Lower leg skin (tissue), 4 donors: ENCODE measurements at places on chromosomes 1 and 21.
A peak's percentile ranks its signal among the peaks of the same experiment; 100 is the strongest.

DNA sequence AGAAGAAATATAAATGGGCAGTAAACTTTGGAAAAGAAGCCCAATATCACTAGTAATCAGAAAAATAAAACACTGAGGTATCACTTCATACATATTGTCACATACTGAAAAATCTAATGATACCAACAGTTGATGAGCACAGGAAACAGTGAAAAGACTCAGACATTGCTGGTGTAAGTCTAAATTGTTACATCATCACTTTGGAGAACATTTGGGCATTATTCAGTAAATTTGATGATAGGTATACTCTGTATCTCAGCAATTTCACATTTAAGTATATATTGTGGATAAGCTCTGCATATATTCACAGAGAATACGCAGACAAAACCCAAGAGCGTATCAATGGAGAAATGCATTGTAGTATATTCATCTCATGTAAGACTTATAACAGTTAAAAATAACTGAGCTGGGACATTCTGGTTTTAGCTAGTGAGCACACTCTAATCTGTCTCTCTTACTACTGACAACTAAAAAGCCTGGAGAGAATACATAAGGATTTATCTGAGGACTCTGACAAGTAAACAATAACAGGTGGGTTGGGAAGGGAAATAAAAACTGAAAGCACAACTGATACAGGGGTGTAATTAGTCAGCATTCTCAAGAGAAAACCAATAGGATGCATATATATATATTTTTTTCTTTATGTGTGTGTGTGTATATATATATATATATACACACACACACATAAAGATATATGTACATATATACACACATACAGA is 212.7 kb upstream of the JUN start:
- DNase-seq, result no peak

DNA sequence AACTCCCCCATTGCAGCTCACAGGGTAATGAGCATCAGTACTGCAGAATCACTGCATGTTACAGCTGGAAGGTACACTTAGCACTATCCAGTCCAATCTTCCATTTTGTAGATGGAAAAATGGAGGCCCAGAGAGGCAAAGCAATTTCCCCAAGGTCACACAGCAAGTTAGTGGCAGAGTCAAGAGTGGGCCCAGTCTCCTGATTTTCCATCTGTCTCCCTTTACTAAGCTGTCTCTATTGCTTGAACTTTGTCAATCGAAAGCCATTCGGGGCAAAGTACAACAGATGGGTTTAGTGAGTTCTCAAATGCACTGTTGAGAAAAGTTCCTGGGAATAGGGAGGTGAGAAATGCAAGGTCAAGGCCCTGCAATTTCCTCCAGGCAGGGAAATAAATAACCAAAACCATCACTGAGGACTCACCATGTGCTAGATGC is 50.4 kb upstream of the IFFO2 start:
- peak; percentile 23 for DNase-seq

DNA sequence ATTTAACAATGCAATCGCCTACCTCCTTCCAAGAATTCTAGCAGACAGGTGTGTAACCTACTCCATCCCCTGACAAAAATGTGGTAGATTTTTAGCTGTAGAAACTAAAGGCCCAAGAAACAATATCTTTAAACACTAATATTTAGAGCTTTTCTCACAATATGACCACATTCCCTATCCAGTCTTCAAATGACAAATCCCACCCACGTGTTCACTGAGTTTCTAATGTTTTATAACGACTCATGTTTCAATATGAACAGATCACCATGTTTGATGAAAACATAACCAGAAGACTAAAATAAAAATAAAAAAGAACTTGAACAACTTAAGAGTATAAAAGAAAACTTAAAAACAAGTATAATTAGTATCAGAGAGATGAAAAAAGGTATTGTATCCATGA is 24.6 kb downstream of the RSBN1 start:
- no peak for DNase-seq

DNA sequence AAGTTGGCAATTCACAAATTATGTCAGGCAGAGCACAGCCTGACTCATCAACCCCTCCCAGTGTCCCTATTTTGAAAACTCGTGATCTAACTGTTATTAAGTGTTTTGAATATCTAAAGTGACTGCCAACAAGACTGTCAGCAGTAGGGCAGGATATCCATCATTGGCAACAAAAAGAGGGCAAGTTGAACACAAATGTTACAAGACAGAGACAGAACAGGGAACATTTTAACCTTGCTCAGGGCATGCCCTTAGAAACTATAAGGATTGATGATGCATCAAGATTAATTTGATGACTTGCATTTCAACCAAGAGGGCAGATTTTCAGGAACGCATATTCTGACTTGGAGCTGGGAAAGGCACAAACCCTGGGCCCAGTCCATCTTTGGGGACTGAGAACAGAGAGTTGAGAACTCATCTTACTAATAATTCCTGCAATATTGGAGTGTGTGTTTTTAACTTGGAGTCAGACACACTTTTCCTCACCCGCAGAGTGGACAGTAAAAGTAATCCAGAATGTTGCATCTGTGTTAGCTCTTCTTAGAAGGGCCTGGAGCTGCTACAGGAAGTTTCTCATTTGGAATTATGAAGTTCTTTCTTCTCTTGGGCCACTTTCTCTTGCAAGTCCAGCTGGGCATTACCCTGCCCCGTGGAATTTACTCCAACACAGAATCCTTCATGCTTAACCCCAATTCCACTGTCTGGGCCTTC is 317.2 kb downstream of the LTN1 start:
- peak; percentile 72 for DNase-seq

GRCh38 chr21:34988625-34989024 is 60.5 kb downstream of the RUNX1 start:
- no peak for DNase-seq

GRCh38 chr1:23793018-23793781 is 2.3 kb downstream of the LYPLA2 start:
- DNase-seq, result no peak

- DNase-seq, result no peak
Observed at GRCh38 chr1:205518661-205519540, 14.4 kb downstream of the CDK18 start.

GRCh38 chr1:45929257-45929687 is 125.9 kb downstream of the MAST2 start:
- DNase-seq, result no peak

- no peak for DNase-seq
Observed at GRCh38 chr1:16087733-16088132, 14.3 kb upstream of the FAM131C start.

DNA sequence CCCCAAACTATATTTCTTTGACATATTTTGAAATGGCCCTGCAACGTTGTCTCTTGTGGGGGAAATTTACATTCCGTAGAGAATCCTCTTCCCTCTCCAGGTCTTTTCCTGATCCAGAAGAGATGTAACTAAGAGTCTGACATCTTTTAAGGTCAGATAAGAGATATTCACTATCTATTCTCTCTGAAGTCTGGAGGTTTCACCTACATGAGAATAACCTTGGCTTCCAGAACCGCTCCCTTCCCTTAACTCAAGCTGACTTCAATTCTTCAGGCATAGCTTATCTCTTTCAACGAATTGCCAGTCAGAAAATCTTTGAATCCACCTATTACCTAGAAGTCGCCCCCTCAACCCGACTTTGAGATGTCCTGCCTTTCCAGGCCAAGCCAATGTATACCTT is 9.9 kb downstream of the FCRLB start:
- DNase-seq, result no peak

DNA sequence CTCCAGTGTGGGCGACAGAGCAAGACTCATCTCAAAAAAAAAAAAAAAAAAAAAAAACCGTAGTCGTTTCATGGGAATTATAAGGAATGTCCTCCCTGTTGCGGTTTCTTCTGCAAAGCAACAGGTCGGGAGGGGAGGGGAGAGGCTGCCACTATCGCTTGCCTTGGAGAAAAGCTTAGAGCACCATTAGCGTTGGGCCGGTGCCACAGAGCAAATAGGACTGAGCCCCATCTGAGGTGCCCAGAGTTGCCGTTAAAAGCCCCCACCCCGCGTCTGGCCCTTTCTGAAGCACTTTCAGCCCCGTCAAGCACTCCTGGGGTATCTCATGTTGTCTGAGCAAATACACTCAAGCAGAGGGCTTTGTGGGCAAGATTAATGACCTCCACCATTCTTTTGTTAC is 2.2 kb downstream of the RIPPLY3 start:
- DNase-seq, result peak; percentile 71

DNA sequence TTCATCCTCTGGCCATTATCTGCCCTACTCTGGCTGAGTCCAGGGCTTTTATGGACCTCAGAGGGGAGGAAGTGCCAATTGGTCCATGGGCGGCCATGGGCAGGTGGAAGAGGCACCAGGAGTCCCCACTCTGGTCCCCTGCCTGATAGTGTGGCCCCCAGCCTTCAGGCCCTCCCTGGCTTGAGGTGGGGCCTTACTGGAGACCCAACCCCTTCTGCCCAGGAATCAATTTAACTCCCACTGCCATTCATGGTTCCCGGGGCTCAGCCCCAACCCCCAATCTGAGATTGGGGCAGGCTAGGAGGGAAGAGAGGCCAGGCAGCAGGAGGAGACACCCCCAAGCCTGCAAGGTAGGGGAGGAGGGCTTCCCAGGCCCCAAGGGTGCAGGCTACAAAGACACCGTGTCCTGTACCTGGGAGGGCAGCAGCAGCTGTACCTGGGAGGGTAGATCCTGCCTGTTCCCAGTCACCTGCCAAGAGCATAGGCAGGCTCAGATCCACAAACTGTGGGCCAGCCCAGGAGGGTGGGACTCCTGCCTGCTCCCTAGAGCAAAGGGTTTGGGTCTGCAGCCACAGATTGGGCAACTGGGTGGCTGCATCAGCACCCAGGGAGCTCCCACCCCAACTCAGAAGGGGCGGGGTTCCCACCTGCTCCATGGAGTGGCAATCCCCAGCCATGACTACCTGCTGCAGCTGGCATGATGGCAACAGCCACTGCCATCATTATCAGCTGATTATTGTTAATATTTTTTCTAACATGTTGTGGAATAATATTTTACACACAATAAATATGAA is 1044.1 kb upstream of the B3GALT2 start:
- DNase-seq, result no peak

DNA sequence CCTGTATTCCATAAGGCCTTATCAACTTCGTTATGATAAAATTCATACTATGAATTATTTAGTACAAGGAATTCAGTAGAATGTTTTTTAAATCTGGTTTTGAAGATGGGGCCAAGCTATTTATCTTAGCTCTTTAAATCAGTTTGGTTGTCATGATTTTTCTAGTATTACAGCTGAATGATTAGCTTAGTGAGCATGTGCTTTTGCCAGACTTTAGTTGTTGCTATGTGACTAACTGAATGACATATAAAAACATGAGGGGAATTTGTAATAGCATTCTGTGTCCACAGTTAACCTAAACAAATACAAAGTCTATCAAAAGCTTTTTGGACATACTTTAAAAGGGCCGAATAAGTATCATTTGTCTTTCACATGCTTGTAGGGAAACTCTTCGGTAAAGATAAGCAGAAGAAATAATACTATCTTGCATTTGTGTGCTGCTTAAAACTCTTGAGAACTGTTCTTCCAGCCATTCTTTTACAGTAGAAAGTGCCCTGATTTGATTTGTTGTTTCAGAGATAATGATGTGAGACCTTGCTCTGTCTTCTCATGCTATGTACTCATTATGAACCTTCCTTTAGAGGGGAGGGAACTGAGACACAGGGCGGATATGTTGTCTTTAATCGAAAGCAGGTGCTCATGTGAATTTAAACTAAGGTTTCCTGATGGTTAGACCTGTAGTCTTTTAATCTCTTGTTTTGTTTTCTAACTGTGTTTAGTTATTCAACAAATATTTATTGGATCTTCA is 18.8 kb downstream of the NEK7 start:
- DNase-seq, result no peak

- DNase-seq, result no peak
Observed at GRCh38 chr1:61125895-61126294, 43.5 kb downstream of the NFIA start.

DNA sequence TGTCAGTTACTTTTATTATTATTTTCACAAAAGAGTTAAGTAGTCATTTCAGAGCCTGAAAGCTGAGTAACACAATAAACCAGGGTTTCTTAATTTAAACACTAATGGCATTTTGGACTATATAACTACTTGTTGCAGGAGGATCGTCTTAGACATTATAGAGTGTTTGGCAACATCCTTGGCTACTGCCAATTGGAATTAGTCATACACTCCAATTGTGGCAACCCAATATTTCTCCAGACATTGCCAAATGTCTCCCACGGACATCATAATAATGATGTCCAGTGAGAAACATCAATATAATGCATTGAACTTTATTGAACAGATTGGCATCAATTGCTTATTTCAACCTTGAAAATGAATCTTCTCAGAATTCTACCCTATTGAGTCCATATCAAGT is 441.9 kb upstream of the ADGRL4 start:
- no peak for DNase-seq

- peak; percentile 12 for DNase-seq
Observed at GRCh38 chr1:53063744-53064515, 1.9 kb downstream of the PODN start.

DNA sequence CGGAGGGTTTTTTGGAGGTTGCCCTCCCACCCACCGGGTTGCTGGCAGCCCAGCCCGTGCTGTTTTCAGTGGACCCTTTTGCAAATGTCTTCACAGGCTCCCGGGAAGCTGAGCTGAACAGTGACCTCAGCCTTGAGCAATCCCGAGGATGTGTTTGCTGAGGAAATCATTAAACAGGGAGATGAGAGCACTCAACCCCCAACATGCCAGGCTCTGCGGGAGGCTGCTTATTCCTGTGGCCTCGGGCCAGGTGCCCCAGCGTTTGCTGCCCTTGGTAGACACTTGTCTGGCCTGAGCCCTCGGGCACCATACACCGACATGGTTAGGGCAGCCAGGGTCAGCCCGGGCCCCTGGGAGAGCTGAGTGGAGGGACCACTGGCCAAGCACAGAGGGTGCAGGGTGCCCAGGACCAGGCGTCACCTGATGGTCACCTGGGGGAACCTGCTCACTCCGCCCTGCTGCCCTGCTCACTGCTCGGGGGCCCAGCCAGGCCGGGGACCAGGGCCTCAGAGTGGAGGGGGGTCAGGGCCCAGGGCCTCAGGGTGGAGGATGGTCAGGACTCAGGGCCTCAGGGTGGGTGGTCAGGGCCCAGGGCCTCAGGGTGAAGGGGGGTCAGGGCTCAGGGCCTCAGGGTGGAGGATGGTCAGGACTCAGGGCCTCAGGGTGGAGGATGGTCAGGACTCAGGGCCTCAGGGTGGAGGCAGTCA is 42.5 kb upstream of the POFUT2 start:
- DNase-seq, result no peak
